Hepatocyte (in vitro differentiated cells): ENCODE measurements at places on chromosomes 5 and 9.

GRCh38 chr9:106953174-106953573, 90.2 kb downstream of the ZNF462 start:
- DNase-seq, result no peak
- H3K36me3 ChIP-seq, result no peaks in the 10 kb centered on the region
- H3K27me3 ChIP-seq, result no peaks in the 10 kb centered on the region
- H3K27ac ChIP-seq, result no peak overlapping the region
- H3K4me3 ChIP-seq, result no peak overlapping the region

- no peak overlapping the region for H3K27ac ChIP-seq
- DNase-seq, result no peak
- H3K4me3 ChIP-seq, result no peak overlapping the region
- no peaks in the 10 kb centered on the region for H3K36me3 ChIP-seq
- no peaks in the 10 kb centered on the region for H3K4me1 ChIP-seq
Observed at GRCh38 chr9:88321764-88322163, 66.5 kb upstream of the SPIN1 start.

DNA sequence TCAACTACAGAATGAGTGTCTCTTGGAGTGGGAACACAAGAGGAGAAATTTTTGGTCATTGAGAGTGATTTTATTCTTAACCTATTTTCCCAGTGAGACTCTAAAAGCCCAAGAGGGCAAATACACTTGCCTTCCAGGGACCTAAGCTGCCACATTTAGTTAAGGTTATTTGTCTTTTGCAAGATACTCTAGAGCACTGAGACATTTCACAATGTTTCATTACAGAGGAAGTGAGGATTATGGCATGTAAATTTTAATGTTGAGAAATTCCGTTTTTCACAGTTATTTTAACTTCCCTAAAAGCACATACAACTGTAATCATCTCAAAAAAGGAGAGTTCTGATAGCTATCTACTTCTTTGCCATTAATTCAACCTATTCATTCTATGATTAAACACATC, 38.7 kb upstream of the RAB3C start:
- DNase-seq, result no peak
- no peaks in the 10 kb centered on the region for H3K4me1 ChIP-seq
- no peaks in the 10 kb centered on the region for H3K27me3 ChIP-seq

GRCh38 chr5:168209997-168210396, 81.4 kb upstream of the WWC1 start:
- DNase-seq, result no peak
- H3K36me3 ChIP-seq, result no peaks in the 10 kb centered on the region
- no peaks in the 10 kb centered on the region for H3K4me1 ChIP-seq

GRCh38 chr5:175521313-175521833, 43.0 kb downstream of the SFXN1 start:
- peaks cover 10% of the 10 kb centered on the region for H3K36me3 ChIP-seq
- H3K4me3 ChIP-seq, result no peak overlapping the region

- peaks cover 8% of the 10 kb centered on the region for H3K4me1 ChIP-seq
- no peak overlapping the region for H3K4me3 ChIP-seq
- no peak for DNase-seq
- no peak overlapping the region for H3K27ac ChIP-seq
- H3K36me3 ChIP-seq, result no peaks in the 10 kb centered on the region
- no peaks in the 10 kb centered on the region for H3K27me3 ChIP-seq
Observed at GRCh38 chr9:124511426-124511840, 4.2 kb upstream of the NR5A1 start.

GRCh38 chr9:37679649-37680402, 29.1 kb downstream of the FRMPD1 start:
- DNase-seq, result no peak
- H3K4me1 ChIP-seq, result no peaks in the 10 kb centered on the region
- no peak overlapping the region for H3K4me3 ChIP-seq
- peaks cover 10% of the 10 kb centered on the region for H3K27me3 ChIP-seq

DNA sequence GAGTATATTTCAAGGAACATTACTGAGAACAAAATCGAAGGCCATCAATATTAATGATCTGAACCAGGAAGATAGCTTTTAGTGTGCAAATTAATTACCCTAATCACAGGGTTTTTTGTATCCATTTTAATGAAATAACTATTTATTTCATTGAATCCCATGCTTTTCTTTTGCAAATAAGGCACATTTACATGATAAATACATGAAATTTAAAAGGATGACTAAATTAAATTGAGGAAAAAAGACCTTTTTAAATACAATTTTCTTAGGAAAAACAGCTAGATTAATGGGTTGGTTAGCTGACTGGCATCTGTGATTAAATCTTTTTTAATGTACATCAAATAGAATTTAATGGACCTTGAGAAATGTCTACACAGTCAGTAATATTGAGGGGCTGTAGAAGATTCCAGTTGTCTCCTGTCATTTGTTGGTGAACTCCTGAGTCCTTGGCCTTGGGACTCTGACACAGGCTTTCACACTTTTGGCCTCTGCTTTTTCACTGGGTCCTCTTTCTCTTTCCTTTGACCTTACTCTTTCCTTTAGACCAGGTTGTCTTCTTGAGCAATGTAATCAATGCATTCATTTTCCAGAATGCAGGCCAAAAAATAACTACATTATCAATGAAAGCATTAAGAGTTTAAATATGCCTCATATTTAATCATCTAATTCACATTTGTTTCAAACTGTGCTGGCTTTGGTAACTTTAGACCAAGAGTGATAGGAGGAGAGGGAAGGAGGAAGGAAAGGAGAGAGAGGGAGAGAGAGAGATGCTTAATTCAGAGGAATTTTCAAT, 511.5 kb downstream of the ZNF608 start:
- H3K4me1 ChIP-seq, result peaks cover 5% of the 10 kb centered on the region
- no peak overlapping the region for H3K27ac ChIP-seq
- H3K36me3 ChIP-seq, result no peaks in the 10 kb centered on the region
- no peaks in the 10 kb centered on the region for H3K27me3 ChIP-seq

GRCh38 chr5:93573354-93574351, 7.4 kb downstream of the NR2F1-AS1 start:
- H3K27ac ChIP-seq, result no peak overlapping the region
- H3K27me3 ChIP-seq, result peaks cover 100% of the 10 kb centered on the region
- H3K4me3 ChIP-seq, result no peak overlapping the region

GRCh38 chr5:177455036-177455660, 8.5 kb downstream of the PRR7 start:
- H3K36me3 ChIP-seq, result no peaks in the 10 kb centered on the region
- H3K27me3 ChIP-seq, result no peaks in the 10 kb centered on the region
- H3K4me3 ChIP-seq, result peak overlapping the region; percentile 62
- peak overlapping the region; percentile 95 for H3K27ac ChIP-seq
- H3K4me1 ChIP-seq, result peaks cover 16% of the 10 kb centered on the region

DNA sequence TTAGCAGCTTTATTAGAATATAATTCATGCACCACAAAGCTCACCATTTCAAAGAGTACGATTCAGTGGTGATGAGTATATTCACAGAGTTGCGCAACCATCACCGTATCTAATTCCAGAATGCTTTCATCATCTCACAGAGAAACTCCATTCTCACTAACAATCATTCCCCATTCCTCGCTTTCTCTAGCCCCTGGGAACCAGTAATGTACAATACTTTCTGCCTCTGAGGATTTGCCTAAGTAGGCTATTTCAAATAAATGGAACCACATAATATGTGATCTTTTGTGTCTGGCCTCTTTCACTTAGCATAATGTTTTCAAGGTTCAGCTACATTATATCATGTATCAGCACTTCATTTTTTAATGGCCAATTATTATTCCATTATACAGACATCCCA, 145.1 kb upstream of the ADAMTS16 start:
- no peaks in the 10 kb centered on the region for H3K4me1 ChIP-seq
- H3K27ac ChIP-seq, result no peak overlapping the region
- no peak overlapping the region for H3K4me3 ChIP-seq
- no peaks in the 10 kb centered on the region for H3K27me3 ChIP-seq

GRCh38 chr5:76705574-76705973, 10.4 kb upstream of the F2R start:
- no peak overlapping the region for H3K4me3 ChIP-seq
- no peak for DNase-seq
- no peaks in the 10 kb centered on the region for H3K27me3 ChIP-seq

DNA sequence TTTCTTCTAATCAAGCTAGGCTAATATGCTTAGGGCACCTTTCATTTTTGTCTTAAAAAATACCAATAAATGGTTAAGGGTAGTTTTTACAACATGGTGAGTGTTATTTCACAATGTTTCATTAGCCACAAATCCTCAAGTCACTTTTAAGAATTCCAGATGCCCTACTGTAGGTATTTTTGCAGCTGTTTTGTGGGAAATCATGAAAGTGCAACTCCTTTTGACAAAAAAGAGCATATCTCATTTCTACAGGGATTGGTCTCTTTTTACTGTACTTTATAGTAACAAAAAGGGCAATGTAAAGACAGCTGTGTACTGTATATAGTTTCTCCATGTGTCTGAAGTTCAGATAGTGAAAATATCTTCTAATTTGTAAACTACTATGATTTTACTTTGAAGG, 28.3 kb upstream of the GAS1 start:
- H3K4me1 ChIP-seq, result no peaks in the 10 kb centered on the region
- no peaks in the 10 kb centered on the region for H3K36me3 ChIP-seq
- no peak overlapping the region for H3K27ac ChIP-seq
- no peak overlapping the region for H3K4me3 ChIP-seq
- no peak for DNase-seq

DNA sequence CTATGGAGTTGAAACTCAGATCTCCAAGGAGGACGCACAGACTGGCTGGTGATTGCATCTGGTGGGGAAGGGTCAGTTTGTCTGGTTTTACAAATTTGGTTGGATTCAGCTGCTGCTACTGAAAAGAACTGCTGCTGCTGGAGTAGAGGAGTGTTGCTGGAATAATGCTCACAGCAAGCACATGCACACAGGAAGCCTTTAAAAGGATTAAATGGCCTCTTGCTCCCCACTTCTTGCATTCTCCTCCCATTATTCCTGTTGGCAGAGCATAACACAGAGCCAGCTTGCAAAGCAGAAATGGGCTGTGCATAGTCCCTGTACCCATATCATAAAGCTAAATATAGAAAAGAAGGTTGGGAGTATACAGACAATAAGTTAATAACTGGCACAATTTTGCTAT, 16.6 kb downstream of the ZNF474 start:
- H3K4me3 ChIP-seq, result no peak overlapping the region
- no peak for DNase-seq
- H3K27ac ChIP-seq, result no peak overlapping the region
- H3K36me3 ChIP-seq, result no peaks in the 10 kb centered on the region
- no peaks in the 10 kb centered on the region for H3K27me3 ChIP-seq

- H3K27me3 ChIP-seq, result no peaks in the 10 kb centered on the region
- no peaks in the 10 kb centered on the region for H3K36me3 ChIP-seq
- no peak overlapping the region for H3K27ac ChIP-seq
Observed at GRCh38 chr5:127562252-127562651, 44.8 kb downstream of the PRRC1 start.

DNA sequence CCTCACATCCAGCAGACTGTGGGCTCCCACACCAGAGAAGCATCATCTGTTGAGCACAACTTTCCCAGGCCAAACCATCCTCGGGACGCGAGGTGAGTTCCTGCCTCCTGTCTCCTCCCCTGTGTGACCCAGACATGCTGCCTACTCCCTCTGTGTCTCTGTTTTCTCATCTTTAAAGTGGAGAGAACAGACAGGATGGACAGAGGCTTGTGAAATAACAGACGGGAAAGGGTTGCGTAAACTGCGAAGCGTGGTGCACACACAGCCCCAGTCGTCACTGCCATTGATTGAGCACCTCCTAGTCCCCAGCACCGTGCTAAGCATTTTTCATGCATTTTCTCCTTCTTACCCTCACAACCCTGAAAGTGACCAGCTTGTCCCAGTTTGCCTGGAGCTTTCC, 52.1 kb upstream of the LMX1B start:
- H3K4me3 ChIP-seq, result no peak overlapping the region
- no peaks in the 10 kb centered on the region for H3K36me3 ChIP-seq
- H3K27me3 ChIP-seq, result peaks cover 56% of the 10 kb centered on the region
- H3K4me1 ChIP-seq, result no peaks in the 10 kb centered on the region

GRCh38 chr5:132497488-132497997, 7.0 kb upstream of the IRF1 start:
- H3K27me3 ChIP-seq, result no peaks in the 10 kb centered on the region
- H3K4me3 ChIP-seq, result peak overlapping the region; percentile 49
- peak overlapping the region; percentile 95 for H3K27ac ChIP-seq
- H3K36me3 ChIP-seq, result no peaks in the 10 kb centered on the region
- peaks cover 29% of the 10 kb centered on the region for H3K4me1 ChIP-seq
- peak; percentile 81 for DNase-seq

DNA sequence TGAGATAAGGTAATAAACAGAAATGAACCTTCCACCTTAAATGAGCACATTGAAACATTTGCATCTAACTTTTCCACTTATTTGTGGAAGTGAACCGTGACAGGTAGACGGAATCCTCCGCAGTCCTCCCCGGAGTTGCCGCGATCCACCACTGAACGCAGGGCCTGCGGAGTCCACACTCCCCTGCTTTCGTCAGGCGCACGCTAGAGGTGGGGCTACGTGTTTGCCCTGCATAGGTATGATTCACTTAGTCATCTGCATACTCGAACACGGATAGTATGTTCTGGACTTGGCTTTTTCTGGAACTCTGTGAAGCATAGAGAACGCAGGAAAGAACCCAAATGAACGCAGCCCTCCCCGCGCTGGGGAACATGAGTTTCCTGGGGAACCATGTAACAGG, 272.8 kb upstream of the IRX4 start:
- no peak overlapping the region for H3K4me3 ChIP-seq
- H3K27me3 ChIP-seq, result no peaks in the 10 kb centered on the region
- no peaks in the 10 kb centered on the region for H3K4me1 ChIP-seq
- no peaks in the 10 kb centered on the region for H3K36me3 ChIP-seq
- DNase-seq, result no peak
- H3K27ac ChIP-seq, result no peak overlapping the region

GRCh38 chr5:68375540-68375939, 160.0 kb downstream of the PIK3R1 start:
- no peak for DNase-seq
- no peak overlapping the region for H3K4me3 ChIP-seq

- no peak overlapping the region for H3K27ac ChIP-seq
- no peak for DNase-seq
- H3K4me3 ChIP-seq, result no peak overlapping the region
- no peaks in the 10 kb centered on the region for H3K27me3 ChIP-seq
- H3K4me1 ChIP-seq, result no peaks in the 10 kb centered on the region
Observed at GRCh38 chr5:143014017-143014651, 244.0 kb downstream of the ARHGAP26 start.

- no peak overlapping the region for H3K4me3 ChIP-seq
- H3K36me3 ChIP-seq, result no peaks in the 10 kb centered on the region
- H3K27ac ChIP-seq, result no peak overlapping the region
- DNase-seq, result peak; percentile 64
- H3K27me3 ChIP-seq, result no peaks in the 10 kb centered on the region
Observed at GRCh38 chr9:21709464-21710058, 92.9 kb upstream of the MTAP start.
